Naive B cell (primary cell): ENCODE measurements at places on chromosomes 12 and 14. TPM values are rescaled to one million over a fixed set of nuclear protein-coding genes. Genes with fewer than 3 reads are reported as not detected.
A peak's percentile ranks its signal among the peaks of the same experiment; 100 is the strongest.

AP1G2 gene
- polyA plus RNA-seq = 116 TPM

- no peak for DNase-seq
Measured at GRCh38 chr14:81031488-81031887, 76.1 kb downstream of the TSHR start.

DNA sequence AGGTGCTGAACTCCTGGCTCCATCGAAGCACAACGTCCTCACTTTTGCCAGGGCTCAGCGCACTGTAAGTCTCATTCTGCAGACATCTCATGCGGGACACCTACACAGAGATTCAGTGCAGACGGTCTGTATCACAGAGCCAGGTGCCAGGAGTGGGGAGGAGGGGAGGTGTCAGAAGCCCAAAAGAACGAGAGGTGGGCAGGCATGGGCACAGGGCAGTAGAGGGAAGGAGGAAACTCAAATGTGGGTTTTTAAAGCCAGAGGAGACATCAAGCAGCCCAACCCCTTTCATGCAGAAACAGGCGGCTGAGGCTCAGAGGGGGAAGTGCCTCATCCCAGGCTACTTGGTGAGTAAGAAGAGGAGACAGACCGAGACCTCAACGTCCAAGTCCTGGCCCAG lies 2.5 kb upstream of the LPAR5 start:
- peak; percentile 57 for DNase-seq

OTOGL gene
- not detected for polyA plus RNA-seq

- no peak for DNase-seq
Measured at GRCh38 chr14:91021991-91022621, 38.3 kb downstream of the RPS6KA5 start.

- no peak for DNase-seq
Measured at GRCh38 chr14:35416108-35416750, 11.7 kb upstream of the NFKBIA start.

- no peak for DNase-seq
Measured at GRCh38 chr12:13816394-13816793, 165.0 kb downstream of the GRIN2B start.

BCL2L14 gene
- polyA plus RNA-seq = not detected

TMEM117 gene
- 7.8 TPM for polyA plus RNA-seq

DNA sequence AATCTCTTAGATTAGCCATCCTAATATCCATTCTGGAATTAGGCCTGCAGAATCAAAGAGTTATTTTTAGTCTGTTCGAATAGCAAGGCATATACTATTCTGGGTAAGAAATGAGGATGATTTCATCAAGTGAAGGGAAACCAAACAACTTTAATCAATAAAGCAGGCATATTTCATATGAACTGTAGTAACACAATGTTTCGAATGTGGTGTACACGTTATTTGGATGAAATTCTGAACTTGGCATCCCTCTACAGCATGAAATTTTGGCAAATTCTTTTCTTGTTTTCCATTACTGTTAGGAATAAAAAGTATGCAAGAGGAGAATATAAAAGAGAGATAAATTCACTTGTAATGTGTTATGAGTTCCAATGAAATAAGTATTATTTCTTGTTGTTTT lies 1233.3 kb upstream of the SEL1L start:
- no peak for DNase-seq

- no peak for DNase-seq
Measured at GRCh38 chr12:41605545-41606305, 417.6 kb downstream of the PDZRN4 start.

CRIP2 gene
- polyA plus RNA-seq = 3.6 TPM

CCDC196 gene
- not detected for polyA plus RNA-seq

DNA sequence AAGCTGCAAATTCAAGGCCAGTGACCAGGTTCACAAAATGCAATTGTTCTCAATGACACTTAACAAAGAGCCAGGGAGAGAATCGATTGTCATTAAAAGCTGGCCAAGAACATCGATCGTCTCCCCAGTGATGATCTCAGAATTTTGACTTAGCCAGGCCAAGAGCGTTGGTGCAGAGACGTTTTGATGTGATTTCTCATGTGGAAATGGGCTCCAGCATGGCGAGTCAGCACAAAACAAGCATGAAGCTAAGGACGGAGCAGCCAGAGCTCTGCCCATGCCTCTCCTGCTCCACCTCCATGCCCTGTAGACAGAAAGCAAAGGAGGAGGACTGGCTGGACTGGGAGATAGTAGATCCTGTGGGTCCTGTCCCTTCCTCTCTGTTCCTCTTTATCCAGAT lies 270.8 kb downstream of the FOXN3 start:
- no peak for DNase-seq

DNA sequence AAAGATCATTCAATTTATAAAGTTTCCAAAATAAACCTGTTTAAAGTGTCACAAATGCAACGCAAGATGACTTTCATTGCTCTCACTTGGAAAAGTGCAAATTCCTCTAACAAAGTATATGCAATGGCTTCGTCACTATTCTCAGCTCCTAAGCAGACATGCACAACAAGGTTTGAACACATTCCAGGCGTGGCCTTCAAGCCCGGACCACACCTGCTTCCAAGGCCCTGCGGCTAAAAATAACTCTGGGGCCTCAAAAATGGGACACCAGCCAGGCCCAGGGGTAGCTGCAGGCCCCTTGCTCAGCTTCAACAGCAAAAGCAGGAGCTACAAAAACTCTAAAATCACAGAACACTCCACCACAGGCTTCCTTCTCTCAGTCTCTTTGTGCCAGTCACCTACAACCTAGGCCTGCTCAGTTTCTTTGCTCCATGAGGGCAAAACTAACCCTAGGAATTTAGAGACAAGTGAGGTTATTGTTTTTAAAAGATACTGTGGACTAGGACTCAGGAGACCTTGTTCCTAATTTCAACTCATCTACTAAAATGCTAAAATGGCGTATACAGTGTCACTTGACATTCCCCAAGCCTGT lies 29.3 kb downstream of the DUSP16 start:
- DNase-seq = no peak

GRCh38 chr12:52346593-52346992 lies 20.7 kb downstream of the KRT85 start:
- no peak for DNase-seq

GRCh38 chr12:113931517-113931916 lies 34.6 kb downstream of the RBM19 start:
- DNase-seq = no peak
